ENCODE measurements at places on chromosomes 6 and 20.

GRCh38 chr6:13177664-13178063 lies 150.7 kb downstream of the TBC1D7 start:
- no peak for DNase-seq

DNA sequence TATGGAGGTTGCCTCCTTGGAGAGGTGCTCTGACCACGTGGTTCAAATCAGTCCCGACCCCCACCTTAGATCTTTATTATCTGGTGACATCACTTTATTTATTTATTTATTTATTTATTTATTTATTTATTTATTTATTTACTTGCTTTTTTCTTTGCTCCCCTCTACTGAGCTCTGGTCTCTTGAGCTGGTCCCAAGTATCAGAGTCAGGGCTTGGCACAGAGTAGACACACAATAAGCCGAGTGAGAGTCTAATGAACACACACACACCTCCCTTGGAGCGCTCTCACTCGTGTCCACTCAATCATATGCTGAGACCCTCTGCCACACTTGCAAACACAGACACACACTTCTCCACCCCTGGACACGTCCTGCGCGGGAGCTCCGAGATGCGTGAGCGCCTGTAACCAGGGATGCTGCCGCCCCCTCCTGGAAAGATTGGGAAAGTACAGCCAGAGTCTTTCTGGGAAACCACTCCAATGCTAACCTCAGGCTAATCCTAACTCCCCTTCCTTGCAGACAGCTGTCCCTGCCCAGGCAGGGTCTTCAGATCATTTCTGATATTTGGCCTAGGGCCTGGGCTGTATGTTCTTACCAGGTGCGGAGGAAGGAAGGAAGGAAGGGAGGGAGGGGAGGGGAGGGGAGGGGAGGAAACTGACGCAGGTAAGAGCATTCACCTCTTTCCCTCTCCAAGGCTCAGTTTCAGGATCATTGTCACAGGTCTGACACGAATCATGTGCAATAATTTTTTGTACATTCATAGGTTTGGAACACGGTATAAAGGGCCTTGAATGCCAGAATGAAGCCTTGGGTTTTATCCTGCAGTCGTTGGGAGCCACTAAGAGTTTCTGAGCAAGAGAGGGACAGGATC lies 70.9 kb downstream of the STK35 start:
- peak; percentile 63 for DNase-seq

- no peak for DNase-seq
These were observed 5.7 kb upstream of the PLN start for GRCh38 chr6:118542184-118542952.

DNA sequence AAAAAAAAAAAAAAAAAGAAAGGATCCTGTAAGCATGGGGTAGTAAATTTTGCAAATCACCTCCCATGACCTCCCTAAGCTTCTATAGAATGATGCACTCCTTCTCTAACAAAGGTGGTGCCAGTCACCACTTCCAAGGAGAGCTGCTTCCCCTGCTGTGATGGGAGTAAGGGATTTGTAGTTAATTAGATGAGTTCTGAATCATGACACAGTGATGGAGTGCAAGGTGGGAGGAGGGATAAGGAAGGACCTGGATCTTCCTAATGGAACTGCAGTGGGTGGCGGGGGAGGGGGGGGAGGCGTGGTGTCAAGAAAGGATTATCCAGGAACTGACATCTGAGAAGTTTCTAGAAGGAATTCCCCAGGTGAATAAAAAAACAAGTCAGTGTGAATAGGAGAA lies 47.8 kb downstream of the NRN1 start:
- DNase-seq = no peak

DNA sequence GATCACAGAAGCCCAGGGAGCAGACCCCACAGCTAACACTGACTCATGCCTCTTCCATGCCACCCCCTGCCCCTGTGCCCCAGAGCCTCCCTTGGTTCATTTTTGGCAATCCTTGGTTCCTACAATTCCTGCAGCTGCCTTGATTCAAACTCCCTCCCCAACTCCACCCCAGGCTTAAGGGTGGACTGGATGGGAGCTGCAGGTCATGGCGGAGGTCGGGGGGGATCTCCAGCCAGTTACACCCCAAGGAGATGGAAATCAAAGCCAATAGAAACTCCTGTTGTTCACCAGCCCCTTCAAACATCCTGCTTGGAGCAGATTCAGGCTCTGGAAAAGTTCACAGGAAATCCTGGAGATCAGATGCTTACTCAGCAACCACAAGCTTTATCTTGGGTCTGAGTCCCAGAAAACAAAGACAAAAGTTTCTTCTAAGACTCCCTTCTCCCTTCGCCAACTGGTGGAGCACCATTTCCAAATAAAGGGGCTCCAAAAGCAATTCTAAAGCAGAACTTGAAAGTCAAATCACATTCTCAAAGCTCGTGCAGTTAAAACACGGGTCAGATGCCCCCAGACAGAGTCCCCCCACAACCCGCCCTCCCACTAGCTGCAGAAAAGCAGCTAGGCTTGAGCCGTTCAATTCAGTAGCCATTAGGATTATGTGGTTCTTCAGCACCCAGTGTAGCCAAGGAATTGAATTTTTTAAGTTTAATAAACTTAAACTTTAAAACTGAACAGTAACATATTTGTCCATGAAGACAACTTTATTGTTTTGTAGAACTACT lies 149.5 kb downstream of the ANKRD60 start:
- DNase-seq = no peak

- DNase-seq = no peak
These were observed 221.9 kb downstream of the ADGRG6 start for GRCh38 chr6:142523515-142524375.

GRCh38 chr6:11370191-11371018 lies 137.9 kb upstream of the NEDD9 start:
- DNase-seq = no peak

- no peak for DNase-seq
These were observed 24.6 kb downstream of the SLCO4A1 start for GRCh38 chr20:62666736-62667529.

GRCh38 chr6:126210398-126211075 lies 129.4 kb upstream of the CENPW start:
- DNase-seq = no peak

DNA sequence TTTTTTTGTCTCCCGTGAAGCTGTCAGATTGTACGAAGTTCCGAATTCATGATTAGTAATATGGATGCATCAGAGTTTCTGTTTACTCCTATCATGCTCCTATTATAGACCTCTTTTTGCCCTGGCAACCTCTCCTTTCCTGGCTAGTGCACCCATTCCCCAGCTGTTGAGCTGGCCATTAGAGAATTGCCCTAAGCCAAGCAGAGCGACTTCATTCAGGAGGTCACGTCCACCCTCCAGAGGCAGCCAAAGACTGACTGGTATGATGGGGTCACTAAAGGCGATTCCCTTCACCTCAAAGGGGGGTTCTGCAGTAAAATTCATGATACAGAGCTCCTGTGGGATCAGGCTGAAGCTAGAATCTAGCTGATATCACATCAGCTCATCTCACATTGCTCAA lies 351.9 kb downstream of the BTBD3 start:
- no peak for DNase-seq

GRCh38 chr20:44137266-44137801 lies 49.7 kb downstream of the JPH2 start:
- DNase-seq = no peak

GRCh38 chr6:2739335-2739734 lies 11.4 kb downstream of the MYLK4 start:
- no peak for DNase-seq

DNA sequence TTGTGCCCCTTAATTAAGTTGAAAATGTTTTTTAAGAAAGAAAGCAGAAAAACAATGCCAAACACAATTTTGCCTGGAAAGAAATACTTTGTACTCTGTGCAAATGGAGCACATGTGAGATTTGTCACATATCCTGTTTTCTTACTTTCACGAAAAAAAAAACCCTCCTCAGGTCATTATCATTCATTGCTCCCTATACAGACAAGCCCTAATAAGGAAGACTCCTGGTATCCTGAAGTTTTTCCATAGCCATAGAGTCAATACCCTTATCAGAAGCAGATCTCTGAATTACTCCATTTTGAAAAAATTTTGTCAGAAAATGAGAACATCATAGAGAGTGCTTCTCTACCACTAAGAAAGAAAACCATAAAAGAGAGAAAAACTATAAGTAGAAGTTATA lies 14.0 kb upstream of the NT5E start:
- DNase-seq = no peak

GRCh38 chr20:48667889-48668413 lies 159.8 kb downstream of the PREX1 start:
- no peak for DNase-seq

DNA sequence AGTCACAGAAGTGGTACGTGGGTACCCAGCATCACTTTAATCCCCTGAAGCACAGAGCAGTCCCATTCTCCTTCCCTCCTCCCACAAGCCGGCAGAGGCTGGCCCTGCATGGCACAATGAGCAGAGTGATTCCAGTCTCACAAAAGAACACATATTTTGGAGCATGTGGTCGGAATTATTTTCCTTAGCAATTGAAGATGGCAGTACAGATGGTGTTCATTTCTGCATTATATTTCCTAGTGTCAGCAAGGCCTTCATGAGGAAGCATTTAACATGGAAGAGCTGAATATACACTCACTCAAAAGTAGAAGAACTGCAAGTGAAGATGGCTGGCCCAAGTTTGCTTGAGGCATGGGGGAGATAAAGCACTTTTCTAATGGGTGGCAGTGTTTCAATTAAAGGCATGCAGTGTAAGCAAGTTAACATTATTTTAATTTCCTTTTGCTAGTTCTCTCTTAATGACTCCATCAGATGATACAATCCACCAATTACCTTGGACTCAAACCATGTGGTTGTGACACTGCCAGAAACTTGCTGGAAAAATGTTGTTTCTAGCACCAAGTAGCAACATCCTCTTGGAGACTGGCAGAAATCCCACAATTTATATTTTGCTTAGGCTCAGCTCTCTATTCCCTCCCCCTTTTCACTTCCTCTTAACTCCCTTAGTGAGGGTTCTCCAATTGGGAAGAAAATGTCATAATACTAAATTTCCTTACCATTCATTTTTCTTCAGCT lies 74.4 kb downstream of the ARHGAP18 start:
- DNase-seq = no peak

Data from stimulated activated CD4-positive, alpha-beta T cell treated with anti-CD3 and anti-CD28 coated beads, Interleukin-1b, Interleukin-23, amount 100 ng/mL, for 4 hours (primary cell).